Activated naive CD4-positive, alpha-beta T cell (primary cell): ENCODE measurements at places on chromosomes 1 and 21.

DNA sequence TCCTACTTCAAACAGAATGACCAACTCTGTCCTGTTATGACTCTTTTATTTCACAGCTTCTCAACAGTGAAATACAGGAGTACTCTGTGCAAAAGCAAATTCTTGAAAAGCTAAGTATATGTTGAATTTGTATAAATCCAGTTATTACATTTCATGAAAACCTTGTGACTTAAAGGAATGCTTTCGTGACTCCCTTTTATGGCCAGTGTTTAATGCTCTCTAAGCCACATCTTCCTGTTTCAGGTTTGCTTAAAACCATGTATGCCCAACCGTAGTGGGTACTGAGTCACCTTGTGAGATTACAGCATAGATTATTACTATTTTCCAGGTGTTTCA lies 40.2 kb upstream of the KIF1B start:
- DNase-seq, result no peak

- no peak for DNase-seq
Measured at GRCh38 chr1:91046766-91047165, 24.9 kb upstream of the ZNF644 start.

GRCh38 chr1:214455479-214455878 lies 95.9 kb downstream of the PTPN14 start:
- no peak for DNase-seq

DNA sequence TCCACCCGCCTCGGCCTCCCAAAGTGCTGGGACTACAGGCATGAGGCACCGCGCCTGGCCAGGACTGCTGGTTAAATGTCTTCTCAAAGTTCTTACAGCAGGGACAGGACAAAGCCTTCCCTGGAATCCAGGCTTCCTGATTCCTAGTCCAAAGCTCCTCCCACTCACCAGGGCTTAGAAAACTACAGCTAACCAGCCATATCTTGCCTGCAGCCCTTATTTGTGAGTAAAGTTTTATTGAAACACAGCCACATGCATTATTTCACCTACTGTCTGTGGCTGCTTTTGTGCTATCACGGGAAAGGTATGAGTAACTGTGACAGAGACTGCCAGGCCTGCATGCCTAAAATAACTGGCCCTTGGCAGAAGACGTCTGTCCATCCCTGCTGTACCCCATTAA lies 24.4 kb downstream of the TMCO4 start:
- DNase-seq, result no peak

GRCh38 chr1:106879538-106879937 lies 176.9 kb upstream of the PRMT6 start:
- no peak for DNase-seq
